CD4-positive, alpha-beta T cell treated with Interleukin-17A for 4 hours (primary cell): ENCODE measurements at places on chromosomes 13 and 19.

DNA sequence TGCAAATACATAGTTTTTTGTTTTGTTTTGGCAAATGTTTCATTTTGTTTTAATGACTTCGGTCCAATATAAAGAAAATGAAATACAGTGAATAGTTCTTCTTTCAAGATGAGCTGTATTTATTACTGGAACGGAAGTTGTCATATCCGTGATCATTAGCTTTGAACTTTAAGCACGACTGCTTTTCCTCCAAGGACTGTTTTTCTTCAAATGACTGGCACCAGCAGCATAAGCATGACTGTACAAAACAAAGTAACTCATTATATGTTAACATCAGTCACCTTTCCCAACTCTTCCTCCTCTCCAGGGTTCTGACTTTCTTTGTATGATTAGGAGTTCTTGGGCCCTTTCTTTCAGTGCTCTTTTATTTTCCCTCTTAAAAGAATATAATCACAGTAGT is 20.5 kb downstream of the EDNRB start:
- no peak for DNase-seq

- DNase-seq: no peak
These were observed 857.0 kb upstream of the SPRY2 start for GRCh38 chr13:81197966-81198365.

DNA sequence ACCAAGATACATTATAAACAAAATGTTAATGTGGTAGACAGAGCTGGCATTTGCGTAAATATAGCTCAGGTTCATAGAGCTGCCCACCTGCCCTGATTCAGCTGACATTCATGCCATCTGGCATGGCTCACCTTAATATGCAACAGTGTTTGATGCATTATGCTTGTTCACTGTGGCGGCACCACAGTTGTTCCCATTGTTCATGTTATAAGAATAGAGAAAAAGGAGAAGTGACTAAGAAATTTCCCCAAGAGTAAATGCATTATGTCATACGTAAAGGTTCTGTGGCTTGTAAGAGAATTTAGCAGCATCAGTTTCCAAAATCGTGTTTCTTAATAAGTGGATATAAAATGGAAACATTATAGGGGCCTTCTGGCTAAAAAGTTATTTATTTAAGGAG is 4.5 kb downstream of the CCNA1 start:
- DNase-seq: no peak

- peak; percentile 62 for DNase-seq
These were observed 25.0 kb upstream of the FXYD3 start for GRCh38 chr19:35090506-35091214.

- DNase-seq: peak; percentile 88
These were observed 8.6 kb downstream of the C19orf25 start for GRCh38 chr19:1470305-1471009.

DNA sequence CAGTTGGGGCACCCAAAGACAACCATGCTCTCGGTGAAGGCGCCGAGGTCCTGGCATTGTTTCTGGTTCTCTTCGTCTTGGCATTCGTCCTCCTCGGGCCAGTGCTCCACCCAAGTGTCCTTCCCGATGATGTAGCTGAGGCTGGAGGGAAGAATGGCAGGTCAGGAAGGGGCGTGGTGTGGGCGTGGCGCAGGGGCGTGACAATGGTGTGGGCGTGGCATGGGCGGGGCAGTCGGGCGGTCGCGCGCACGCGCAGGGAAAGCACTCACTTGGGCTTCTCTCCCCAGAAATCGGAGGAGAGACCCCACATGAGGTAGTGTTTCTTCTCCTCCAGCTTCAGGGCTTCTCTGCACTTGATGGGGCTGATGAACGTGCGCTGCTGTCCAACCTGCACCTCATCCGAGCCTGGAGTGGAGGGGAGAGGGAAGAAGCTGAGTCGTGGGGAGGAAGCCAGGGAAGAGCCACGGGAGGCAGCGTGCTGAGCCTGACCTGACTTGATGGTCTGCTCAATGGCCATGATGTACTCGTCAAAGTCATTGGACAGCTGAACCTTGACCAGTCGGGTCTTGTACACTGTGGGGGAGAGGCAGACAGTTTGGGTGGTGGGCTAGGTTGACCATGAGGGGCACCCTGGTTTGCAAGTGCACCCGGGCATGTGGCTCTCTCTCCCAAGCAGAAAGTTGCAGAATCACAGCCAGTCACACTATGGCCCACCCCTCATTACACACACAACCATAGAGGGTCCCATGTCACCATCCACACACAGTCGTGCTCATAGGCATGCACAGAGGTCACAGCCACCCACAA is 8.1 kb upstream of the TNFSF14 start:
- peak; percentile 33 for DNase-seq

DNA sequence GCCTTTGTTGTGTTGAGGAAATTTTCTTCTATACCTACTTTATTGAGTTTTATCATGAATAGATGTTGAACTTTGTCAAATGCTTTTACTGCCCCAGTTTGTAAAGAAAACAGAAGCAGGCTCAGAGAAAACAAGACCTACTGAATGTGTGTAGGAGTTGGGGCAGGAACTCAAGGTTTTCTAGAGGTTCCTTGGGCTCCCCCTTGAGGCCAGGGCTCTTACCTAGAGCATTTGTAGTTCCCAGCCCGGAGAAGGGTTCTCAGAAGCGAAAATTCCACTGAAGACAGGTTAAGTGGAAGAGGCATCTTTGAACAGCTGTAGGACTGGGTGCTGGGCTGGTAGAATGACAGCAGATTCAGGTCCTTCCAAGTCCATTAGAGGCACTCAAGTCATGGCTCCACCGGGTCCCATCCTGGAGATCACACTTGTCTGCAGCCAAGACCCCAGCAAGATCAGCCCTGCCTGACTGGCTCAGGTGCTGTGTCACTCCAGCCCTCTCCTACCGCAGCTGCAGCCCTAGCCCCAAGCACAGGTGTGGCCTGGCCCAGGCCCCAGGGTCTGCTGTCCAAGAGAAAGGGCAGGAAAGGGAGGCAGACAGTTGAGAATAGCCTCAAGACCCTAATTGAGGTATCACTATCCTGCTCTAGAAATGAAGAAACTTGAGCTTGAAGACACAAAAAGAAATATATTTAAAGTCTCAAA is 425.5 kb downstream of the PCDH20 start:
- DNase-seq: no peak

GRCh38 chr19:3184847-3185460 is 776 bp upstream of the NCLN start:
- peak; percentile 73 for DNase-seq

- DNase-seq: no peak
These were observed 21.0 kb downstream of the LMO7 start for GRCh38 chr13:75657111-75657510.

DNA sequence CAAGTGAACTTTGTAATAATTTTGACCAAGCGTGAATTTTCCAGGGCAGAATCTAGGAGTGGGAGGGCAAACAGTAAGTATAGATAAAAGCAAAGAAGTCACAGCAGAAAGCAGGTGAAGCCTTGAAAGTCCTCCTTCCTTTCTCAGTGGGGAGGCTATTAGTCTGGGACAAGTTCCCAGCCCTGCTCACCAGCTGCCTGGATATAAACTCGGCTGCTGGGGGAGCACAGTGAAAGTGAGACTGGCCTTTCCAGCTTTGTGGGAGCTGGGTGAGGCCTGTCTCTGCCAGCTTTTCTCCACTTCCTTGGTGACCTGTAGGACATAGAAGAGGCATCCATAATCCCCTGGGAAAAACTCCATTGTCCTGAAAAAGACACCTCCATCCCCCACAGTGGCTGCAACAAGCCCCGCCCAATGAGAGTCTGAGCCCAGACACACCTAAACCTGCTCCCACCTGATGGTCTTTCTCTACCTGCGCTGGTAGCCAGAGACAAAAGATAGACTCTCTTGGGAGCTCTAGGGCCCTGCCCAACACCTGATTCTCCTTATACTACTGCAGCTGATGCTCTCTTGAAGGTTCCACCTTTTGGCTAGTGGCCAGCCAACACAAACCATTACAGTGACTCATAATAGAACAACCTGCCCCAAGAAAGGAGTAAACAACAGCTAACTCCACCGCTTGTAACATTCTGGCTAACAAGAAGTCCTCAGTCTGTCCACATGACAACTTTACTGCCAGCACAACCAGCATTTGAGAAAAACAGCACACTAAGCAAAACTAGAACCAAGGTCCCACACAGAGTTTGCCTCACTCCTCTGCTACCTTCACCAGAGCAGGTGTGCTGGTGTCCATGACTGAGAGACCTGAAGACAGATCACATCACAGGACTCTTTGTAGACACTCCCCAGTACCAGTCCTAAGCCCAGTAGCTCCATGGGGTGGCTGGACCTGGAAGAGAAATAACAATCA is 252.2 kb upstream of the SLITRK6 start:
- no peak for DNase-seq

DNA sequence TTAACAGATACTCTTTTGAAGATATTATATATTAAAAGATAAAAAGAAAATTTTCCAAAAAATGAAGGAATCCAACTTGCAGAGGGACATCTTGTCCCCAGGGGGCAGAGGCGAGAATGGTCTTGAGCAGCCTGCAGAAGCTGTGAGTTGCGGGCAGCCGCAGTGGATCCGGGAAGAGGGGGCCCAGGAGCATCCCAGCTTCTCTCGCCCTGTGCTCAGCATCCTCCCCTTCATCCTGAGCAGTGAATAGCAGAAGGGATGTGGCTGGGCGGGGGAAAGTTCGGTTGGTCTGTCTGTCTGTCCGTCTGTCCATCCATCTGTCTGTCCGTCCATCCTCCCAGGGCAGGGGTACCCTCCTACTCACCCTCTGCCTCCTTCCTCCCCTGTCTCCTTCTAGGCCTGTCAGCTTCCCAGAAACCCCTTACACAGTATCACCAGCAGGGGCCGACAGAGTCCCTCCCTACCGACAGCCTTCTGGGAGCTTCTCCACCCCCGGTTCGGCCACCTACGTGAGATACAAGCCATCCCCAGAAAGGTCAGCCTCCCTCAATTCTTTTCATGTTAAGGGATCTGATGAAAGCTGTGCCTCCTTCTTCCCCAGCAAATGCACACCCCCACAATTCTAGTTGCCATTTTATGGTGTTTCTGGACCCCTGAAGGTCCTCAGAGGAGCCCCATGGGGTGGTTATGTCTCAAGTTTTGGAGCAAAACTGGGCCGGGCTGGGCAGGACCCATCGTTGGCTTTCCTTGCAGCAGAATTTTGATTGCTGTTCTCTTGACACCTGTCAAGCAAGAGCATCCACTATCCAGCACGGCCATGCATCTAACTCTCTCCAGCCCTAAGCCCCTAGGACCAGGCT is 81.6 kb downstream of the DPF1 start:
- peak; percentile 48 for DNase-seq

- no peak for DNase-seq
These were observed 90.3 kb downstream of the KDM4B start for GRCh38 chr19:5059213-5059574.

DNA sequence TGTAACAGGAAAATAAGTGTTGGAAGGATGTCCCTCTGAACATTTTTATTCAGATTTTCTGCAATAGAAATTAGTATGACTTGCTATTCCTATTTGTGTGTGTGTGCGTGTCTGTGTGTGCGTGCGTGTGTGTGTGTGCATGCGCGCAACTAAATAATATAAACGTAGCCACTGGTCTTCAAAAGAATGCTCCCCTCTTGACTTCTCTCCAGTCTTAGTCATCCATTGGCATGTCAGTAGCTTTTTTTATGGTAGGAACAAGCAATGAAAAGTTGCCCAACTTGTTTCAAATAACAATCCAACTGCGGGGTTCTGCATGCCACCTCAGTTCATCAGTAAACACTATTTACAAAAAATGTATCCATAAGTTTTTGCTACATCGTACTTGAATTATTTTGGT is 249.6 kb downstream of the GPC6 start:
- DNase-seq: no peak

DNA sequence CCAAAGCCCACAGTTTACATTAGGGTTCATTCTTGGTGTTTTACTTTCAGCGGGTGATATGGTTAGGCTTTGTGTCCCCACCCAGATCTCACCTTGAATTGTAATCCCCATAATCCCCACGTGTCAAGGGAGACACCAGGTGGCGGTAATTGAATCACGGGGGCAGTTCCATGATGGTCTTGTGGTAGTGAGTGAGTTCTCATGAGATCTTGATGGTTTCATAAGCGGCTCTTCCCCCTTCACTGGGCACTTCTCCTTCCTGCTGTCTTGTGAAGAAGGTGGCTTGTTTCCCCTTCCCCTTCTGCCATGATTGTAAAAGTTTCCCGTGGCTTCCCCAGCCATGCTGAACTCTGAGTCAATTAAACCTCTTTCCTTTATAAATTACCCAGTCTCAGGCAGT is 12.0 kb downstream of the FPR2 start:
- DNase-seq: no peak

- DNase-seq: no peak
These were observed 357.2 kb downstream of the DLEU7 start for GRCh38 chr13:50485979-50486935.

- DNase-seq: no peak
These were observed 23.3 kb downstream of the ELAVL1 start for GRCh38 chr19:7982103-7982502.

DNA sequence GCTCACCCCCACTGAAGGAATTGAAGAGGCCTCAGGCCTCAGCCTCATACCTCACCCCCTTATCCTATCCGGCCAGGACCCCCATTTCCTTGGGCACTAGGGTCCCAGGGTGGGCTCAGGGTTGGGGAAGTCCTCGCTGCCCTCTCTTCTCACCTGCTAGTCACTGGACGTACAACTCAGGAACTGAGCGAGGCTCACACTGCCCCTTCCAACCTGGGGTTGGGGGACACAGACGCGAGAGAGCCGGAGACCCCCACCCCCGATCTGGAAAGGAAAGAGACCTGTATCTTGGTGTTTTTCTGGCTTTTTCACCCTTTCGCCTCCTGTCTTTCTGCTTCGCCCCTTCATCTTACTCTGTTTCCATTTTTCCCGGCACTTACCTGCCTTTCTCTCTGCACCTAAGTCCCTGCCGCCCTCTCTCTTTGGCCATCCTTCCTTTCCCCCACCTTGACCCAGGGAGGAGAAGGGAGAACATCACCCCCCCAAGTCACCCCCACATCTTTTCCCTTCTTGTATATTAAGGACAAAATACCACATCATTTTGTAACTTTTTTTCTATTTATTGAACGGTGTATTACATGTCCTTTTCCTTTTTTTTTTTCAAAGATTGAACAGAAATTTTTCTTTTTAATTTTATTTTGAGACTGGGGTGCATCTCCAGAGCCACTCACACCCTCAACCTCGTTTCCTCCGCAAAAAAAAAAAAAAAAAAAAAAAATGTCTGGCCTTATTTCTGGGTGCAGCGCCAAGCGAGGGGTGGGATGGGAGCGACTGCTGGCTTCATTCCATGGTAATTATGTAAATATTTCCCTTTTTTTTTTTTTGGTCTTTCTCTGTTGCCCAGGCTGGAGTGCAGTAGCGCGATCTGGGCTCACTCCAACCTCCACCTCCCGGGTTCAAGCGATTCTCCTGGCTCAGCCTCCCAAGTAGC is 36.6 kb downstream of the ZSWIM4 start:
- no peak for DNase-seq

- no peak for DNase-seq
These were observed 2.0 kb upstream of the CCER2 start for GRCh38 chr19:38913958-38914357.

DNA sequence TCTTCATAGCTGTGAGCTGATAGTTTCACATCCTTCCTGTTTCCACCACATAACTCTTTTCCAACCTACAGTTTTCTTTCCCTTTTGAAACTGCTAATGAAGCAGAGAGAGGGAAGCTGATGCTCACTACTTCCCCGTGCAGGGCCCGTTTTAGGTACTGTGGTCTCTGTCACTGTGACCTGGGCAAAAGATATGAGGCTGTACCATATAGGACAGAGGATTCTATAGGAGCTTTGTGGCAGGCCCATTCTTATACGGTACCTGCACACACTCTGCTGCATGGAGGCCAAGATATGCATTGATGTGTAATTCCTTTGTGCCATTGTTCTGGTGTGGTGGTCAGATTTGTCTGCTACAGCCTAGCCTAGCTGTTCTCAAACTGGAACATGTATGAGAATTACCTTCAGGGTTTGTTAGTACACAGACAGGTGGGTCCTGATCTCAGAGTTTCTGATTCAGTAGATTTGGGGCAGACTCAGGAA is 577.3 kb downstream of the LMO7 start:
- DNase-seq: no peak

GRCh38 chr13:59715611-59716010 is 448.1 kb downstream of the DIAPH3 start:
- DNase-seq: no peak
